ENCODE measurements at places on chromosomes 3 and 15.
A peak's percentile ranks its signal among the peaks of the same experiment; 100 is the strongest.

DNA sequence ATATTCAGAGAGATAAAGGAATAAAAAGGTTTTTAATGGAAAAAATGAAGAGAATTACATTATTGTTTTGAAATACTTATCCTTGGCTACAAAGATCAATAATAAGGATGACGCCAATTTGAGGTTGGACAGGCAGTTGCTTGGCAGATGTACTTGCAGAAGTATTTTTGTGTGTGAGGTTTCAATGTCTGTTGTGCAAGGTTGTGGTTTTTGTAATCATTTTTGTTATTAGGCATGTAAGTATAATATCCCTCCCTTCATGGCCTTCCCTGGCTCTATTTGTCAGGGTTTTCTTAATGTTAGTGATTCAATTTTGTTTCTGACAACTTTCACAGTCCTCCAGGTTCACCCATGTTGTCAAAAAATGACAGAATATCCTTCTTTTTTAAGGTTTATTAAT is 105.9 kb downstream of the OTOL1 start:
- DNase-seq, result no peak

DNA sequence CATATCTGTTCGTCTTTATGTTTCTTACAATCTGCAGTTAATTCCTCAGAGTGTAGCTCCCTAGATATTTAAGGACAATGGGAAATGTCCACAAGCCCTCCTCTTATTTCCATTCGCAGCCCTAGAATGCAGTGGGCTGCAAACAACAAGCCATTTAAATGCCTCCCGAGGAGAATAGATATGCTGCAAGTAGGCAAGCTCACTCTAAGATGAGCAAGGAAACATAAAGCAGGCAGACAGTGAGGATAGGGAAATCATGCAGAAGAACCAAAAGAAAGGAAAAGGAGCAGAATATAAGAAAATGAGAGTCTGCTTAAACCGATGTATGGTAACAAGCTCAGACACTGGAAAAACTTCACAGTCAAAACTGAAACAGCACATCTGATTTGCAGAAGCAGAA is 561.9 kb downstream of the GBE1 start:
- DNase-seq, result no peak

DNA sequence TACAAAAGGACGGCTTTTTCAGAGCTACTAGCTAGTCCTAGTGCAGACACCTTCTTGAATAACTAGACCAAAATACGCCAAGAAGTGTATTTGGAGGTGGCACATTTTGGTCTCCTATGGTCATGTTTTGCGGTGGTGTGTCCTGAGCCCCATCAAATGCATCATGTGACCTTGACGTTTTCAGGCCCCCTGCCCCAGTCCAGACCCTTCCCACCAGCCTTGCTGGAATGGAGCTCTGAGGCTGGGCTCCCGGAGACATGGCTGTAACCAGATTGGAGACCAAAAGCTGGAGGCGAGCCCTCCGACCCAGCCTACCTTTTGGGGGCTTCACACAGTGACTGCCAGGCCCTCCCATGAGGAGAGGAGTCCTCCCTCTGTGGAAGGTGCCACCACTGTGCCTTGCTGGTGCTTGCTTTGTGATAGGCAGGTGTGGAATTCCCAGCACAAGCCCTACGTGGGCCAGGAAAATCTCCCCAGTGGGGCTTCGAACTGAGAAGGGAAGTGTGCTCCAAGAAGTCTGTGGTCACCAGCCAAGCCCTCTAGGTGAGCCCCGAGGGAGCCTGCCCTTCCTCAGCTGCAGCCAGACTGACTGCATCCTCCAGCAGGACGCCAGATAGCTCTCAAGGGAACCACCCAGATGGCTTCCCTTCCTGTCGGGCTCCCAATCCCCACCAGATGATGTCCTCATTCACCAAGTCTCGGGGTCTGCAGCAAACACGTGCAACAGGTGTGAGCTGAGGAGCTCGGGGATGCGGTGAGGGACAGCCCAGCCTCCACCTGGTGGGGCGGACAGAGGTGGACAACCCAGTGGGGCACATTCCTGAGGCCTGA is 126.2 kb downstream of the ASB7 start:
- no peak for DNase-seq

DNA sequence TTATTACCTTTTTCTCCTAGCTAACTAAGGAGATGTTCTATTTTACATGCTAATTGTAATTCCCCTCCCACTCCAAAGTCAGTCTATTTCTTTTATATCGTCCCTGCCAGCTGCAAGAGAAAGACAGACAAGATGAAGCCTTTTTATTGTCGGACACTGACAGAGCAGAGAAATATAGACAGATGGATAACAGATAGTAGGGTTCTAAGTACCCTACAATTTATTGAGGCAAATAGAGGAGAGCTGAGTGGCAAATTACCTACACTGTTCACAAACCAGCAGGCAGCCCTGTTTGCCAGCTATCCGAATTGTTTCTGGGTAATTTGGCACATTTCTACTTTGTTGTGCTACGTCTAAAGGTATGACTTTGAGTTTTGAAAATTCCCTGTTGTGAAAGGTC is 392.3 kb upstream of the ZNF717 start:
- no peak for DNase-seq

DNA sequence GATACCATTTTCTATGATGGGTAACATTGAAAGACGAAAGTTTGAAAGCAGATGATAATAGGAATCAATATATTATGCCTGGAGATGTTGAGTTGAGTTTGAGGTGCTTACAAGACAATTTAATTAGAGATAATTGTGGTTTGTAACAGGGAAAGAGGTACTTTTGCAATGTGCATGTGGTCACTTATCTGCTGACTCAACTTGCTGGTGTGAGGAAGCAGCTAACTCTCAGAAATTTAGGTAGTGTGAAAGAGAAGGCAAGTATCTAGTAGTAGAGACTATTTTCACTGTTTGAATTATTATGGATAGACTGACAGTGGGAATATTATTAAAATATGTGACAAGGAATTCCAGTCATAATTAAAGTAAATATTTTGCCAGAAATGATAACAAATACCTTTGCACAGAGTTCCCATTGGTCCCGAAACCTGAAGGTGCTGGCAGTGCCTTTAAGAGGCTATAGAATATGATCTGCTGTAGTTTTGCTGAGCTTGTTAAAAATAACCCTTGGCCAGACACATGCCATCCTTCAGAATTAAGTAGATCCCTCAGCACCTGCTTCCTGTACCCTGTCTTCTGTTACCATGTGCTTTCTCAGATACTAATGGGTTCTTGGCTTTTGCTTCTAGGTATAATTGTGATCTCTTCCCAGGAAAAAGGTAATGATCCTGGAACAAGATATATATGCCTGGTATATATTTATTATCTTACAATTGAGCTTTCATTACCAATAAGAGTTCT is 315.9 kb downstream of the BCHE start:
- no peak for DNase-seq

DNA sequence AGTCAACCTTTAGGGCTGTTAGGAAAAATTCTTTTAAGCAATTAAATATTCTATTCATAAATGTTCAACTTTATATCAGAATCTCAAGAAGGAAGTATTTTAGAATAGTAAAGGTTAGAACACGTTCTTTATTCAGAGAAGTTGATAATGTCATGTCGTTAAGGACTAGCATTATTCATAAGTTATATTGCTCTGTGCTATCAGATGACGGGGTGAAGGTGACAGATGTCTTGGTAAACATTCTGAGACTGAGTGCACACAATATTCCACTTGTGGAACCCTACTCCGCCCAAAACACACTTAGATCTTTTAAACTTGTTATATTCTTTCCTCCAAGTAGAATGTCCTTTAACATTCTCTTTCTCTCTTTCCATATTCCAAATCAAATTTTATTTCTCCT is 7.9 kb downstream of the AP4E1 start:
- DNase-seq, result no peak

- DNase-seq, result no peak
These were observed 14.9 kb downstream of the SERPINI1 start for GRCh38 chr3:167750272-167750971.

DNA sequence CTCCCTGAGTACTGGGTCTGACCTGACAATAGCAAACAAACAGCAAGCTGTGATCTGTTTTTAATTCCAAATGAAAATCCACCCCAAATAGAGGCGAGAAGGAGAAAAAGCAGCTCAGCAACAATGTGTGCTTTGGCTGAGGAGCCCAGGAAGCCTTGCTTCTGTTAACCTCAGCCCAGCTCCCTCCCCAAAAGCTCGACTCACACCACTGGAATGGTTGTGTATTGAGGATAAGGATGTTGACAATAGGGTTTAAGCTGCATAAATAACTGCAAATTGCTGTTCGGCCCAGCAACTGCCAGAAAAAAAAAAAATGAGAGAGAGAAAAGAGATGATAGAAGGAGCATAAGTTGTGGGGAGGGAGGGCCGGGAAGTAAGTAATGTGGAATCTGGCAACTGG is 104.0 kb upstream of the TBC1D5 start:
- no peak for DNase-seq

DNA sequence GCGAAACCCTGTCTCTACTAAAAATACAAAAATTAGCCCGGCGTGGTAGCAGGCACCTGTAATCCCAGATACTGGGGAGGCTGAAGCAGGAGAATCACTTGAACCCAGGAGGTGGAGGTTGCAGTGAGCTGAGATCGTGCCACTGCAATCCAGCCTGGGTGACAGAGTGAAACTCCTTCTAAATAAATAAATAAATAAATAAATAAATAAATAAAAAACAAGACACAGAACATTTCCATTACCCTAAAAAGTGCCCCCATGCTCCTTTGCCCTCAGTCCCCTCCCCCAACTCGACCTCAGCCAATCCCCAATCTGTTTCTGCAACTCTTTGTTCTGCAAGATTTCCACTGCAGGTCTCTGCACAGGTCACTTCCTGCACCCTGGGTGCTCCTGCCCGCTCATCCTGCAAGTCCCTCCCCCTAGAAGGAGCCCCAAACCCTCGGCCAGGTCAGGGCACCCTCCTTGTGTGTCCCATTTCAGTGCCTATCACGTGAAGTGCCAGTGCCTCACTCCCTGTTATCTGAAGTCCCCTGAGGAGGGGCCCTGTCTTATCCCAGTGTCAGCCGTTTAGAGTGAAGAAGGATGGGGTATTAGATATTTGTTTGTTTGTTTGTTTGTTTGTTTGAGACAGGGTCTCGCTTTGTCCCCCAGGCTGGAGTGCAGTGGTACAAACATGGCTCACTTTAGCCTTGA is 1.1 kb downstream of the FAM240A start:
- DNase-seq, result no peak

DNA sequence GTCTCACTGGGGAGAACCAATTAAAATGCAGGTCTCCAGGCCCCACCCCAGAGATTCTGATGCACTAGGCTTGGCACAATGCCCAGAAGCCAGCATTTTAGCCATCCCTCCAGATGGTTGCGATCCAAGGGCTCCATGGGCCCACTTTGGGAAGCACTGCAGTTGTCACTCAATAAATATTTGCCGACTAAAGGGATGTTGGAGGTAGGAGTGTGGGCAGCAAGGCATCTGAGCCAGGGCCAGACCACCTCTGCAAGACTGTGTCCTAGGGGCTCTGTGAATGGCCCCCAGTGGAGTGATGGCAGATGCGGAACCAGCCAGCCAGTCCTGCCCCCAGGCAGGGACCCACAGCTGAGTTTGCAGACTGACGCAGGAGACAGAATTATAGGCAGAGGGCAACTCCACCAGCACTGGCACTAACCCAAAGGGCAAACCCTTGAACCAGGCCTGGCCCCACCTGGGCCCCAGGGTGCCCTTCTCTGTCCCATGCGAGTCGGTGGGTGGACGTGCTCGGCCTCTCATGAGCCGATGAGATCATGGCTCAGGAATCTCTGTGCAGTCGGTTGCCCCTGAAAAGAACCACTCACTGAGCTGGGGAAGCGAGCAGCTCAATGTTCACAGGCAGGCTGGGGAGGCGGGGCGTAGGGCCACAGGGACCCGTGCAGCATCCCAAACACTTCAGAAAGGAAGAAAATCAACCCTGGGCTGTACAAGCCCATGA is 49.7 kb downstream of the SEMA5B start:
- DNase-seq, result no peak

- DNase-seq, result no peak
These were observed 104.9 kb downstream of the TPRG1 start for GRCh38 chr3:189276444-189277219.

DNA sequence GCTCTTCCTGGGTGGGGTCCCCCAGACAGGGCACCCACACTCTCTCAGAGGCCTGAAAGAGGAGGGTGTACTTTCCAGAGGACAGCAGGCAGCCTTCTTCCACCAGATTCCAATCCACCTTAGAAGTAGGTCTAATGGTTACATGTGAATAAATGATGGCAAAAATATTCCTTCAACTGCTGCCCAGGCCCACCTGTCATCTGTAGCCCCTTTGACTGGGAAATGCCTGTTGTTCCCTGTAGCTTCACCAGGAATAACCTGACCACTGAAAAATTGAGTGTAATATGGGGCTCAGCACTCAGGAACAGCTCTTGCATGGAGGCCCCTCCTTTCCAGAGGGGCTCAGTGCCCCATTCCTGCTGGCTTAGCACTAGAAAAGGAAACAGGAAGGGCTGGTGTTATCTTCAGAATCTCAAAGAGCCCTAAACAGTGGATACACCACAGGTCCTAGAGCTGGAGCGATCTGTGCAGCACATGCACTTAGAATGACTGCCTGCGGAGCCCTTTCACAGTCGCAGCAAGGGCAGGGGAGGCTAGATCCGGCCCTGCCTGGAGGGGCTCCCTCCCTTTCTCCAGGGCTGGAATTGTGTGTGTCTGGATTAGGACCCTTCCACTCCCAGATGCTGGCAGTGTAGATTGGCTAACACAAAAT is 32.1 kb downstream of the SLC22A14 start:
- DNase-seq, result no peak

DNA sequence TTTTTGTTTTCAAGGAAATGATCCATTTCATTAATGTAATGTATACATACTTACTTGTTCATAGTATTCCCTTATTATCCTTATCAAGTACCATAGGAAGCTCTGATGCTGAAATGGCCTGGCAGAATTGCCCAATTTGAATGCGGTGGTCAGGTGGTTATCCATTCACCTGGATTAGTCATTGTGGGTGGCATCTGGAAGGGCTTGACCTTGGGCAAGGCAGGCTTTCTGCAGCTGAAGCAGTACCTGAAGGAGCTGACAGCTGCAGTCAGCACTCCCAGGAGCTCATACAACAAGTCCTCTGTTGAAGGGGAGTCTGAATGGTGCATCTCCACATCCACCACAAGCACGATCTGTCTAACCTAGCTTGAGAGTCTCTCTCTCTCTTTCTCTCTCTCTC is 12.2 kb upstream of the IQCF5 start:
- no peak for DNase-seq

DNA sequence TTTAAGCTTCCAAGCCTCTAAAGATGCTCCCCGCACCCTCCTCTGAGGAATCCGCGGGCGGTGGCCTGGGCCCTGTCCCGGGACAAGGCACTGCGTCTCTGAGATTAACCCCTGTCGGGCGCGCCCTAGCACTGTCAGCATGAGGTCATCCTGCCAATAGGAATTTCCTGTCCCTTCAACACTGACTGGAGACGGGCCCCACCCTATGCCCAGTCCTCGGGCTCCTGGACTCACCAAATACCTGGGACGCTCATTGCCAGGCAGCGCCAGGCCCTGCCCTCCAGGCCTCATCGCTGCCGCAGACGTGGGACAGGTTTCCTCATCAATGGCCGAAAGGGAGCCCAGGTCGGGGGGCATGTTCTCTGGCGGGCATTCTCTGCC is 67.6 kb upstream of the SH3GL3 start:
- DNase-seq, result peak; percentile 12

- no peak for DNase-seq
These were observed 22.8 kb upstream of the OSTN start for GRCh38 chr3:191176038-191176785.
